ENCODE measurements at places on chromosomes 5 and 9.

DNA sequence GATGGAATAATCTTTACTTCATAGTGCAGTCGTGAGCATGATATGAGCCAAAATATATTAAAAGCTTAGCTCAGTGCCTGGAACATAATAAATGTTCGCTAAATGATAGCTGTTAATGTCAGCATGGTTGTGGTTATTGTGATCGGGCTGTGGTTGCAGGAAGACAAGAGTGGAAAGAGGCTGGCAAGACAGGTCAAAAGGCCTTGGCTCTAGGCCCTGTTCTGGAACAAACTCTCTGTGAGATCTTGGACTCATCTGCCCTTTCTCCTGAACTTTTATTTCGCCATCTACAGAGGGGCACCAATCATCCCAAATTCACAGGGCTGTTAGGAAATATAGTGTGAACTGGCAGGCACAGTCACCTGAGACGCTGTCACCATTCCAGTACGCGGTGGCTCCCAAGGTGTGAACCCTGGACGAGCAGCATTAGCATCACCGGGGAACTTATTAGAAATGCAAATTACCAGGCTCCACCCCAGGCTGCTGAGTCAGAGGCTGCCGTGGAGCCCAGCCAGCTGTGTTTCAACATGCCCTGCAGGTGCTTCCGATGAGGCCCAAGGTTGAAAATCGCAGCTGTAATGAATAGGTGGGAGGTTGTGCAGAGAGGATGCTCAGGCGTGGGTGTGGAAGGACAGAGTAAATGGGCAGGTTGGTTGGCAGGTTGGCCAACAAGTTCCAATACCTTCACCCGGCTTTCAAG, 50.2 kb upstream of the SAP30L start:
- DNase-seq = no peak

- no peak for DNase-seq
Observed at GRCh38 chr9:20065046-20065445, 276.2 kb upstream of the SLC24A2 start.

GRCh38 chr9:120100595-120100994, 479.4 kb downstream of the CDK5RAP2 start:
- DNase-seq = no peak

DNA sequence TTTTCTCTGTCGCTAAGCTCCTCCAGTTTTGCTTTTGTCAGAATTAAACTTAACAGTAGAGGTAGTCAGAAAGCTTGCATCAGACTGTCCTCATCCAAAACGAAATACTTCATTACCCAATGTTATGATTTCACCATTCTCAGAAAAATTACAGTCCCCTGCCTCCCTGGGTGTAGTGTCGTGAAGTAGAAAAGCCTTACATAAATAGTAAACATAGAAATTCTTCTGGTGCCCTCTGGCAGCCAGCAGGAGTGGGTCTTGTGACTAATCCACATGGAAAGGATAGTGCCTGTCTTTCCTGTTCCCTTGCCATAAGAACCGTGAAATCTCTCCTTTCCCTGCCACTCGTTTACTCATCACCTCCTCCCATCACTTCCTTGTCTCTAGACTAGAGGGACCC, 230.6 kb downstream of the GNA14 start:
- peak; percentile 75 for DNase-seq

DNA sequence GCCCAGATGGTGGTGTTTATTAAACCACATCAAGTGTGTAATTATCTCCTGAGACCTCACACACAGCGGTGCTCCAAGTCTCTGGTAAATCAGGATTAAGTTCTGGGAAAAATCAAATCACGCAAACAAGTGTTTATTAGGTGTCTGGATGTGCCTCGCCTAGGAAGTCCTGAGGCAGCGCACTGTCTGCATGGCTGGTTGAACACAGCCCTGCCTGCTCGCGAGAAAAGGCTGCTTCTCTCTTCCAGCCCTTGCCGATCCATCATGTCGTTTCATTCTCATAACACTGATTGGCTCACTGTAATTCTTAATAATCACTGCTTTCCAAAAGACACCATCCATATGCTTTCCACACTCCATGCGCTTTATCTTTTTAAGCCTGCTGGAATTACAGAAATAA, 229.6 kb upstream of the DAP start:
- DNase-seq = no peak

- DNase-seq = no peak
Observed at GRCh38 chr9:110842169-110842568, 173.6 kb downstream of the MUSK start.

DNA sequence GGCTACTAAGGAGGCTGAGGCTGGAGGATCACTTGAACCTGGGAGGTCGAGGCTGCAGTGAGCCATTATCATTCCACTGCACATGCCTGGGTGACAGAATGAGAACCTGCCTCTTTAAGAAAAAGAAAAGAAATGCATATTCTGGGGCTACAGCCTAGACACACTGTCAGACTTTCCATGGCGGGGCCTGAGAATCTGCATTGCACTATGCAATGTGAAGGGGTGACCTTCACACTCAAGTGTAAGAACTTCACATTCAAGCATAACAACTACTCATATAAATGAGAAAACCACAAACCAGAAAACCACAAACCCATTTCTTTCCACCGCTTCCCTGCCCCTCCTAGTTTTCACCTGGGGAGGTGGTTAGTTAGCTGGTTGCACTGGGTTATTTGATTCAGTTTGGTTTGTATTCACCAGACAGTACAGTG, 18.0 kb upstream of the FBP2 start:
- no peak for DNase-seq
